ENCODE measurements at places on chromosomes 3 and 15. TPM values are rescaled to one million over a fixed set of nuclear protein-coding genes. Genes with fewer than 3 reads are reported as not detected.
A peak's percentile ranks its signal among the peaks of the same experiment; 100 is the strongest.

The ELL3 gene
- total RNA-seq: 6.1 TPM

The CYP19A1 gene
- total RNA-seq: not detected

GRCh38 chr15:41575282-41575681 lies 16.3 kb downstream of the TYRO3 start:
- no peak for DNase-seq

DNA sequence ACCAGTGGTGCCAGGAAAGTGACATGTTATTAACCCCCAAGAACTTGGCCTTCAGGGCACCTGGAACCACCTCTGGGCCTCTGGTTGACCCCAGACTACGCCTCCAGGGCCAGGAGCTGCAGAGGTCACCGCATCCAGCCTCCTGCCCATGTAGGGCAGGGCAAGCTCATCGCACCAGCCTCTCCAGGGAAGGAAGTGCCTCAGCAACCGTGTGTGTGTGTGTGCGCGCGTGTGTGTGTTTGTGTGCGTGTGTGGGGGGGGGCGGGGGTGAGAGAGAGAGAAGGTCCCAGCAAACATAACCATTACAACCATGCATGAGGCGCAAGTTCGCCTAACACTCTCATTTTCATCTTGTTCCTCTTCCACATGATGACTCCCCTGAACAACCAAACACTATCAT lies 31.8 kb downstream of the RAB6B start:
- no peak for DNase-seq

The ITGB5 gene
- 146 TPM for total RNA-seq

The HGD gene
- not detected for total RNA-seq

- DNase-seq: no peak
These were observed 3.2 kb downstream of the PODXL2 start for GRCh38 chr3:127632035-127632820.

The ATP8B4 gene
- 0.34 TPM for total RNA-seq

DNA sequence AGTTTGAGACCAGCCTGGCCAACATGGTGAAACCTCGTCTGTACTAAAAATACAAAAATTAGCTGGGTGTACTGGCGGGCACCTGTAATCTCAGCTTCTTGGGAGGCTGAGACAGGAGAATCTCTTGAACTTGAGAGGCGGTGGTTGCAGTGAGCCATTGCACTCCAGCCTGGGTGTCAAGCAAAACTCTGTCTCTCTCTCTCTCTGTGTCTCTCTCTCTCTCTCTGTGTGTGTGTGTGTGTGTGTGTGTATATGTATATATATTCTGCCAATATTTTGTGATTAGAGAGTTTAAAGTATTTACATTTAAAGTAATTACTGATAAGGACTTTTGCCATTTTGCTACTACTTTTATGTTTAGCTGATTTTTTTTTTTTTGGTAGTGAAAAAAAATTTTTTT lies 15.7 kb downstream of the RBM6 start:
- DNase-seq: no peak

- no peak for DNase-seq
These were observed 339.1 kb downstream of the SATB1 start for GRCh38 chr3:18086078-18086477.

The SLC25A38 gene
- total RNA-seq: 30.3 TPM

- peak; percentile 38 for DNase-seq
These were observed 897 bp downstream of the RAD54L2 start for GRCh38 chr3:51539291-51539941.

GRCh38 chr3:148455098-148455497 lies 242.6 kb upstream of the AGTR1 start:
- no peak for DNase-seq

DNA sequence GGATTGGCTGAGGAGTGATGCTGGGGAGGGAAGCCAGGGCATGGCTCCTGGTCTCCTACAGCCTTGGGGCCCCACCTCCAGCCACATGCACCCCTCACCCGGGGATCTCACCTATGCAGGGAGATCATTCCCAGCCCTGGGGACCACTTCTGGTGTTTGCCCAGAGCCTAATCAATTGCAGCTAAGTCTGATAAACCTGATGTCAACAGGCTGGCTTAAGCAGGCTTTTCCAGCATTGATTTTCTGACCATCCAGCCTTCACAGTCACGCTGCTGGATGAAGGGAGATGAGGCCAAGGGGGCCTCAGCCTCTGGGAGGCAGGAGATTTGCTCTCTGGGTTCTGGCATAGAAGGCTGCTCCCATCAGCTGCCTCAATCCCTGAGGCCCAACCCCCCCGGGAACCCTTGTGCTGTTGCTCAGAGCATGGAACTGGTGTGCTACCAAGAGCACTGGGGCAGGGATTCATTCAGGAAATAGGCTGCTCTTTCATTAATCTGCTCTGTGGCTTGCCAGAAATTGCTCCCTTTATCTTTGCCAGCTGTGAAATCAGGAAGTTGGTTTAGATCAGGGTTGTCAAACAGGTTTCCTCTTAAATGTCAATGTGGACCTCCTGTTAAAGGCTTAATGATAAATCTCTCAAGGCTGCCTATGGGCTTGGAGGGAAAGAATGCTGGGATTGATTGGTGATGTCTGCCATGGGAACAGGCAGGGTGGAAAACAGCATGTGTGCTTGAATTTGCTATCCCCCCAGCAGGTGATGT lies 19.0 kb downstream of the FAM3D start:
- DNase-seq: no peak

DNA sequence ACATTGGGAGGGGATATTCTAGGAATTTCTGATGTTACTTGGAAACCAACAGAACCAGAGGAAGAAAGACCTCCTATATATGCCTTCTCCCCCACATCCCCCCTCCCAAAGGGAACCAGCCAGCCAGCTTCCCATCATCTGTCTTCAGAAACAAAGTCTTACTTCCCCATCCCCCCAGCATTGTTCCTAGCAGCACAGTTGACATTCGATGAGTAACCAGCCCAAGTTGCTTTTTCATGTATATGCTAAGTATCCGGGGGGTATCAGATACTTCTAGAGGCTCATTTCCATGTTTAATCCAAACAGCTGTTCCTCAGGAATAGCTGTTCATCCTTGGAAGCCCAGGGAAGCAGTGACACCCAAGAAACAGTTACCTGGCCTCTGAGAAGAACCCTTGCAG lies 16.0 kb downstream of the RMDN3 start:
- no peak for DNase-seq

DNA sequence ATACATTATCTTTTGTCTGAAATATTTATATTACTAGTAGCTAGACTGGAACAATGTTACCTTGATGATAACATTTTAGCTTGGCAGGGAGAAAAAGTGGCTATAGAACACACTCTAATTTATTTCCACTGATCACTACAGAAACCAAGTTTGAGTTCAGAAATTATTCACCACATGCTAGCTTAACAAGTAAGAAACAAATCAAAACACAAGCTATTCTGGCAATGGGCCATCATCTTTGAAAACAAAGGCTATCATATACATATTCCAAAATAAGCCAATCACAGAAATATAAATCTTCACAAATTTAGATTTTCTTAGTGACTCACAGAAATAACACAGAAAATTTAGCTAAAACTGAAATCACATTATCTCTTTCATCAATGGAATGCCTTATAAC lies 17.1 kb downstream of the AQR start:
- no peak for DNase-seq

- DNase-seq: no peak
These were observed 1.4 kb downstream of the CYFIP1 start for GRCh38 chr15:22978691-22979237.

The PLIN1 gene
- total RNA-seq: not detected

DNA sequence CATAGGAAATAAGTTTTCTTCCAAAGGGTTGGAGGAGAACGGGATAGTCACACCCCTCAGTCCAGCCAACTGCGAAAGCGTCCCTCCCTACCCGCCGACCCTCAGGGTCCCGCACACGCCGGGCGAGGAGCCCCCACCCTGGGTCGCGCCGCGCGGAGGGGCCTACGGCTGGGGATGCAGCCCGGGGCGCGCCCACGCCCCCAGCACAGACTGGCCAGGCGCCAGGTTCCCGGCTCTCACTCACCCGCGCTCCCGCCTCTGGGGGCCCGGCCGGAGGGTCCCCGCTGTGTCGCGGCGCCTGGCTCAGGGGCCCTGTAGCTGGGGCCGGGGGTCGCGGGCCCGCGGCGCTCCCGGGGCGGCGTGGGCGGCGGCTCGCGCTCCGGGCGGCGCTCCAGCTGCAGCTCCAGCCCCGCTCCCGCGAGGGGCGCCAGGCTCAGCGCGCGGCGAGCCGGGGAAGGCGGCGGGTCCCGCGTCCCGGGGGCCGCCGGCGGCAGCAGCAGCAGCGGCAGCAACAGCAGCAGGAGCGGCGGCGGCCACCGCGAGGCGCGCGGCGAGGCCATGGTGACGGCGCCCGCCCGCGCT lies 375 bp downstream of the HEG1 start:
- no peak for DNase-seq

DNA sequence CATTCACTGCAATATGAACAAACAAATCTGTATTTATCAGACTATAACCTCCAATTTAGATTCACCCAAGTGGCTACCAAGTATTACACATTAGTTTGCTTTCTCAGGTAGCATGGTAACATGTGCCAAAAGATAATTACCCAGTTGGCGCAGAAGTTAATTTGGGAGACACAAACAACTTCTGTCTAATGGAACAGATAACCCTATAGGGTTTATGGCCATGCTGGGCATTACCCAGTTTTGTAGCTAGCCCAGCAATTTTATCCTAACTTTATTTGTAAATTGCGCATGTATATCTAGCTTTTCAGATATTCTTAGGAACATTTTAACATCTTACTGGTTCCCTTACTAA lies 780 bp downstream of the RPL22L1 start:
- no peak for DNase-seq

DNA sequence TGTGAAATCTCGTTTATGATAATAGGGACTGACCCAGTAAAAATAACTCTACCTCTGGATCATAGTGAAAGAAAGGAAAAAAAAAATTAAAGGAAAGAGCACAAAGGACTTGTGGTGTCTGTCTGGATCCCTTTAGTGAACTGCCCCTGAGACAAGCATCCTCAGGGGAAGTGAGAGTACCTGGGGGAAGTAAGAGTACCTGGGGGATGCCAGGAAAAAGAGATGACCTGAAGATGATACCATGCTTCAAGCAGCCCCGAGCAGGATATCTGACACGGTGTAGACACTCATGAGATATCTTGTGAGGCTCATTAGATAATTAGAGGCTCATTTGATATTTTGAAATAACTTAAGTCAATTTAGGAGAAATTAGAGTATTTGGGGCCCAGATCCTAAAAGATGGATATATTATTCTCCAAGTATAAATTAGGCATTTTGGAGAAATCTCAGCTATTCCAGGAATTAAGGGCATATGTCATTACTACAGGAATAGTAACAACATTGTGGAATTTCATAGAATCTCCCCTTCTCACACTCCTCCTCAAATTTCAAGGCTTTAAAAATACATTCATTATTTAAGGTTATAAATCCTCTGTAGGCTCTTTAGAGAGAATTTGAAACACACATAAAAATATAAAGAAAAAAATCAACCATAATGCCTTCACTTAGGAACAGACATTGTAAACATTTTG lies 36.3 kb upstream of the PSMD6 start:
- DNase-seq: no peak

Data from A172 (cell line).